Activated CD4-positive, alpha-beta memory T cell treated with anti-CD3 and anti-CD28 coated beads, Interleukin-2, amount 10 ng/mL, durations not matched to agents 7 days and 5 days (primary cell): ENCODE measurements at places on chromosomes 3 and 15.

DNA sequence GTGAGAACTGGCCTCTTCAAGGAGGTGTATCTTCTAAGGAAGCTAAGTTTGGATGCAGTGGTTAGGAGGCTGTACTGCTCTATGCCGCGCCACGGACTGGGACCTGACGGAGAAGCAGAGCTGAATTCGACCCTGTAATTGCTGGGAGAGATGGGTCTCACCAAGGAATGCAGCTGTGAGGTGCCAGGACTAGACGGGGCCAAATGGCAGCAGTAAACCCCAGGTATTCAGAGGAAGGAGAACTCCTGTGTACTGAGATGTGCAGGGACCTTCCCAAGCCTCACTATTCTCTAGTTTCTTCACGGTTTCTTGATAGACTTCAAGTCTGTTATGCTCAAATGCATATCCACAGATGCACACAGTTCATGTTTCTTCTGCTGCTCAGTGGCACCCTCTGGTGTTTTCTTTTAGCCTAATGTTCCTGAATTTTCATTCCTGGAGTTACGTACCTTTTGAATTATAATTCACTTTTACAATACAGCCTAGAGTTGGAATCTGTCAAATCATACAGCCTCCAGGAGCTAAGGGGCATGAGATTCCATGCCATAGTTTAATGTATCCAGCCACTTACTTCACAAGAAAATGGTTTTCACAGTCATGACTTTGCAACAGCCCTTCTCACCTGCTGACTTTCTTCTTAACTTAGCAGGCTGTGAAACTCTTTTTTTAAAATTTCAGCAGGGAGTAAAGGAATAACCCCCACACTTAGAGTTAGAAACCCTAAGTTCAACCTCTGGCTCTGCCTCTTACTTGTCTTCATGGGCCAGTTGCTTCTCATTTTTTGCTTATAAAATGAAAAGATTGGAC lies 61.8 kb downstream of the GLDN start:
- no peaks in the 10 kb centered on the region for H3K36me3 ChIP-seq
- no peak overlapping the region for H3K27ac ChIP-seq
- no peak overlapping the region for H3K4me3 ChIP-seq
- H3K27me3 ChIP-seq, result peaks cover 26% of the 10 kb centered on the region
- H3K4me1 ChIP-seq, result no peaks in the 10 kb centered on the region
- no peak for DNase-seq

DNA sequence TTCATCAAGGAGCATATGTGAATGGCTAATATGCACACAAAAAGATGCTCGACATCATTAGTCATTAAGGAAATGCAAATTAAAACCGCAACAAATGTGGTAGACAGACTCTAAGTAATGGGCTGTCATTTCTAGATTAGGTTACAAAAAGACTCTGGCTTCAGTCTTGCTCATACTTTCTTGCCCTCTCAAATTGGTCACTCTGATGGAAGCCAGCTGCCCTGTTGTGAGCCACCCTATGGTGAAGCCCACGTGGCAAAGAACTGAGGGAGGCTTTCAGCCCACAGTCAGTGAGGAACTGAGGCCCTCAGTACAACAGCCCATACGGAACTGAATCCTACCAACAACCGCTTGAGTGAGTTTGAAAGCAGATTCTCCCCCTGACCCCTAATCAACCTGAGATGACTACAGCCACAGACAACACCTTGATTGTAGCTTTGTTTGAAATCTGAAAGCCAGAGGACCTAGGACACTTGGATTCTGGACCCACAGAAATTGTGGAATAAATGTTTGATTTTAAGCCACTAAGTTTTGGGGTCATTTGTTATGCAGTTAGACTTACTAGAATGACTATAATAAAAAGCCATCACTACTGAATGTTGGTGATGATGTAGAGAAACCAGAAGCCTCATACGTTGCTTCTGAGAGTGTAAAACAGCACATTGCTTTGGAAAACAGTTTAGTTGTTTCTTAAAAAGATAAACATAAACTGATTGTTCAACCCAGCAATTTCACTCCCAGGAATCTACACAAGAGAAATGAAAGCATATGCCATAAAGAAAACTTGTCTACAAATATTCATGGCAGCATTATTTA lies 45.7 kb downstream of the EHHADH start:
- H3K27ac ChIP-seq, result no peak overlapping the region
- no peak for DNase-seq
- no peak overlapping the region for H3K4me3 ChIP-seq
- H3K4me1 ChIP-seq, result peaks cover 10% of the 10 kb centered on the region
- no peaks in the 10 kb centered on the region for H3K36me3 ChIP-seq

DNA sequence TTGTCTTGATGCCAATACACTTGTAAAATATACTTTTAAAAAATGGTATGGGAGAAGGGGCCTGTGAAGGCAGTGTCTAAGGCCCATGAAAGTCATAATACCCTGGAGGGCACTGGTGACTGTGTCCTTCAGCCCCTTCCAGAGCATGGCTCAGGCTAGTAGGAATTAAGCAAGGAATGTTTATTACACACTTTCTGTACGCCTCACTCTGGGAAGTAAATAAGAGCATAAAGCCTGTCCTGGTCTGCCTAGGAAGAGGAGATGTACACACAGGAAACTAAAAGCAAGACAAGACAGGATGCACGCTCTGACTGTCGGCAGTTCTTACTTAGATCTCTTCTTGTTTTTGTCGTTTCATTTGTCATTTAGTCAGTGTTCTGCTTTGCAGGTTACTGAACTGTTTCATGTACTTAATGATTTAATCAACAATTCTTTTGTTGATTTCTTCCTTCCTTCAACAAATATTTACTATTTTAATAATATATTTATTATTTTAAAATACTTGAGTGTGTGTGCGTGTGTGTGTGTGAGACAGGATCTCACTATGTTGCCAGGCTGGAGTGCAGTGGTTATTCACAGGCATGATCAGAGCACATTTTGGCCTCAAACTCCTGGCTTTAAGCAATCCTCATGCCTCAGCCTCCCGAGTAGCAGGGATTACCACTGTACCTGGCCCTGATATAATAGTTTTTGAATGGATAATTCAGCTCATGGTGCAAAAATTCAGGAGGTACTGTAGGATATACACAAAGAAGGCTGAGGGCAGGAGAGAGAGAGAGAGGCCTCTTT lies 9.0 kb upstream of the SMAD6 start:
- DNase-seq, result peak; percentile 28
- peaks cover 12% of the 10 kb centered on the region for H3K4me1 ChIP-seq
- H3K27me3 ChIP-seq, result no peaks in the 10 kb centered on the region

- no peak overlapping the region for H3K4me3 ChIP-seq
- no peak for DNase-seq
- H3K4me1 ChIP-seq, result no peaks in the 10 kb centered on the region
- no peak overlapping the region for H3K27ac ChIP-seq
- no peaks in the 10 kb centered on the region for H3K27me3 ChIP-seq
These were observed 128.2 kb downstream of the SOX2 start for GRCh38 chr3:181839916-181840297.

DNA sequence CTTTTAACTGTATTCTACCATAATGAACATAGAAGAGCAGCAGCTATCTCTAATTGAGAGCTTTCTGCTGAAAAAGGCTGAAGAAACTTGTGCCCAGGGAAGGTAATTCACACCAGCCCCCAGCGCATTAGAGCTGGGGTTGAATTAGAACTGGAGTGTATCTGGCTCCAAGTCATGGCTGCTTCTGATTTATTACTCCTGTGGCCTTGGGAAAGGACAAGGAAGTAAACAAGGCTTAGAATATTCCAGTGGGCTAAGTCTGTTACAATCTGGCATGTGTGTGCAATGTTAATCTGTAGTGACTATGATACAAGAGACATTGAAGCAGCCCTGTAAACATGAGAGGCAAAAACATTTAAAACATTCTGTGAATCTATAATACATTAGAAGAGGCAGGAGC lies 18.1 kb downstream of the CPA3 start:
- no peak for DNase-seq
- no peaks in the 10 kb centered on the region for H3K4me1 ChIP-seq
- H3K27me3 ChIP-seq, result peaks cover 7% of the 10 kb centered on the region
- H3K4me3 ChIP-seq, result no peak overlapping the region
- no peak overlapping the region for H3K27ac ChIP-seq
- no peaks in the 10 kb centered on the region for H3K36me3 ChIP-seq

DNA sequence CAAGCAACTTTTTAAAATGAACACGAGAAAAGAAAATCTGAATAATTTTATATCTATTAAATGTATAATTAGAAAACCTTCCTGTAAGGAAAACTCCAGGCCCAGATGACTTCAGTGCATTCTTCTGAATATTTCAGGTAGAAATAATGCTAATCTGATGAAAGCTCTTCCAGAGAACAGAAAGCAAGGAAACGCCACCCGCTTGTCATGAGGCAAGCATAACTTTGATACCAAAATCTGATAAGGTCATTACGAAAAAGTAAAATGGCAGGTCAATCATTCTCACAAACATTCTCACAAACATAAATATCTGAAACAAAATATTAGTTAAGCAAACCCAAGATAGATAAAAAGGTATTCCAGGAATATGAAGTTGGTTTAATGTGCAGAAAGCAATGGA lies 60.6 kb upstream of the PCSK6 start:
- H3K27ac ChIP-seq, result no peak overlapping the region
- DNase-seq, result no peak
- H3K27me3 ChIP-seq, result peaks cover 23% of the 10 kb centered on the region
- H3K4me1 ChIP-seq, result no peaks in the 10 kb centered on the region
- H3K36me3 ChIP-seq, result no peaks in the 10 kb centered on the region

GRCh38 chr15:69919816-69920215 lies 177.9 kb downstream of the TLE3 start:
- no peak overlapping the region for H3K27ac ChIP-seq
- H3K4me1 ChIP-seq, result no peaks in the 10 kb centered on the region
- no peak for DNase-seq
- peaks cover 14% of the 10 kb centered on the region for H3K27me3 ChIP-seq
- H3K4me3 ChIP-seq, result no peak overlapping the region
- peaks cover 3% of the 10 kb centered on the region for H3K36me3 ChIP-seq

- peak within 1 kb of the TSS; percentile 70 for H3K4me3 ChIP-seq
- H3K27me3 ChIP-seq, result peaks cover 80% of the 10 kb centered on the region
- H3K27ac ChIP-seq, result no peak within 1 kb of the TSS
- H3K4me1 ChIP-seq, result peaks cover 17% of the 10 kb centered on the region
- H3K36me3 ChIP-seq, result no peaks in the 10 kb centered on the region
These were observed at the start of gene FAM81A for GRCh38 chr15:59437817-59438624. FAM81A (plus strand) TSS chr15:59438186; CDS start chr15:59458627, 20,441 bp downstream.

DNA sequence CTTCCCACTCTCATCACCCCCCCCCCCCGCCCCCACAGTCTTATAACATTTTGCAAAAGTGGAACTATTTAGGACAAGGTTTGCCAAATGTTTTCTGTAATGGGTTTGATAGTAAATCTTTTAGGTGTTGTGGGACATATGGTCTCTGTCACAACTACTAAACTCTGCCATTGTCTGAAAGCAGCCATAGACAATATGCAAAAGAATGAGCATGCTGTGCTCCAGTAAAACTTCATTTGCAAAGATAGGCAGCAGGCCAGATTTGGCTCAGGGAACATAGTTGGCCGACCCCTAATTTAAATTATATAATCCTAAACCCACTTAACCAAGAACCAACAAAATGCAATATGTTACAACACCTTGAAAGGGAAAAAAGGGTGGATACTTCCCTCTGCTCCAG lies 46.4 kb downstream of the TIPARP start:
- H3K4me1 ChIP-seq, result peaks cover 17% of the 10 kb centered on the region
- H3K27me3 ChIP-seq, result no peaks in the 10 kb centered on the region
- H3K27ac ChIP-seq, result no peak overlapping the region
- H3K4me3 ChIP-seq, result no peak overlapping the region
- DNase-seq, result no peak

DNA sequence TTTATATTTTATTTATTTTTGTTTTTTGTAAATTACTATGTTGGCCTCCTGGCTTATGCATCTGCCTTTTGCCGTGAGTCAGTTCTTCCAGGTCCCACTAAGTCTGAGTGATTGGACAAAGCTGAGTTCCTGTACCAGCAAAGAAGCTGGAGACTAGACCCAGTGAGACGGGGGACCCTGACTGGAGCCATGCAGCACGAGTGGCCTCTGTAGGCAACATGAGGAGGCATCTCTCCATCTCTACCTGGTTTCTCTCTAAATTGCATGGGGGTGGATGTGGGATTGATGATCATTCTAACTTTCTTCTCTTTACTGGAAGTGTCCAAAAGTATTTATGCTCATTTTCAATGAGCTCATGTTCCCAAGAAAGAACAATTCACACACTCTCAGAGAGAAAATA lies 155.3 kb upstream of the MRPL3 start:
- no peak overlapping the region for H3K4me3 ChIP-seq
- H3K27me3 ChIP-seq, result peaks cover 6% of the 10 kb centered on the region
- no peak overlapping the region for H3K27ac ChIP-seq
- no peaks in the 10 kb centered on the region for H3K4me1 ChIP-seq
- no peak for DNase-seq

DNA sequence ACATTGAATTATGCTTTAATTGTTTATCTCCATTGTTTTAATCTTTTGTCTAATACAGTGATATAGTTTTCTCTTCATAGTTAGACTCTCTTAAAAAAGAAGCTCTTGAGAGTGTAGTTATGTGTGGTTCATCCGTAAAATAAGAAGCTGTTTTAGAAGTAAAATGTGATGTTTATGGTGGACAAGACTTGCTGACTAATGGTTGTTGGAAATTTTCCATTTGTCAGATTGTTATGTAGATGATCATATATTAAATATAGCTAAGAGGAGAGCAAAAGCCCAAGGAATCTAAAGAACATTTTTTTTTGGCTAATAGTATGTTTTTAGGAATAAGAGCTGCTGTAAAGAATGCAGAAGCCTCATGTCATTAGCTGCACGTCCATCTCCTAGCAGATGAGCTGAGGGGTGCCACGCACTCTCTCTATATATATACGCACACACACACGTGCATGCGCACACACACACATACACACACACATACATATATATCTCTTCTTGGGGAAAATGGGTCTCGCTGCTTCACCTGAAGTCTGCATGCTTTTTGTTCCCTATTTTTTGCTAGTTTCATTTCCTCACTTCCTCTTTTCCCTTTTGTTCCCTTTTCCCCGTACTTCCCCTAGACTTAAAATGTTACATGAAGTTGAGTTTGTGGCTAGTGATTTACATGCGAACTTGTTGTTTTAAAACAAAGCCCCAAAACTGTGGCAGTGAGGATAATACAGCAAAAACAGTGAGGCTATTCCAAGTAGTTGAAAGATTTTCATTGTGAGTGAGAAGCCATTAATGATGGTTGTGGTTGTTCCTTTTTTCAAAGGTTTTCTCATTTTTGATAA lies 107.8 kb downstream of the MBNL1 start:
- H3K27ac ChIP-seq, result no peak overlapping the region
- H3K4me1 ChIP-seq, result peaks cover 42% of the 10 kb centered on the region
- no peak for DNase-seq
- peaks cover 41% of the 10 kb centered on the region for H3K36me3 ChIP-seq
- no peaks in the 10 kb centered on the region for H3K27me3 ChIP-seq

GRCh38 chr15:40984964-40985363 lies 31.7 kb downstream of the CHAC1 start:
- no peak overlapping the region for H3K4me3 ChIP-seq
- peaks cover 70% of the 10 kb centered on the region for H3K36me3 ChIP-seq
- peaks cover 4% of the 10 kb centered on the region for H3K4me1 ChIP-seq
- H3K27me3 ChIP-seq, result no peaks in the 10 kb centered on the region

DNA sequence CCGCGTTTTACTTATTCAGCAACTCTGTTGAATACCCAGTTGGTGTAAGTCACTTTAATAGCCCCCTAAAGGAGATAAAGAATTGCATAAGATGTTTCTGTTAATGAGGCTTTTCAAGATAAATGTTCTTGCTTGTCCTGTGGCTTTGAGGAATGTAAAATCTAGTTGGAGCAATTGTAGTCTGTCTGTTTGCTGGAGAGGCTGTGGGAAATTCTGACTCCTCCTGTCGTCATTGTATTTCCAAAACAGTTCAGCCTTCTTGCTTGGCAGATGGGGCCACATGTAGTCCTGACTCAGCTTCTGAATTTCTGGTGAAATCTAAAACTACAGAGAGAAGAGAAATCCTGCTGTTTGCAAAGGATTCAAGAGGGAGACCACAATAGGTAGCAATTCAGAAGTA lies 114.4 kb downstream of the RYR3 start:
- H3K27ac ChIP-seq, result no peak overlapping the region
- no peak overlapping the region for H3K4me3 ChIP-seq
- peaks cover 1% of the 10 kb centered on the region for H3K27me3 ChIP-seq
- no peak for DNase-seq
